ENCODE measurements at places on chromosomes 13 and 19.

GRCh38 chr19:36008336-36008978, at the start of gene SYNE4:
SYNE4 (minus strand) TSS chr19:36008813; CDS start chr19:36008681, 132 bp downstream.
- DNase-seq: no peak

DNA sequence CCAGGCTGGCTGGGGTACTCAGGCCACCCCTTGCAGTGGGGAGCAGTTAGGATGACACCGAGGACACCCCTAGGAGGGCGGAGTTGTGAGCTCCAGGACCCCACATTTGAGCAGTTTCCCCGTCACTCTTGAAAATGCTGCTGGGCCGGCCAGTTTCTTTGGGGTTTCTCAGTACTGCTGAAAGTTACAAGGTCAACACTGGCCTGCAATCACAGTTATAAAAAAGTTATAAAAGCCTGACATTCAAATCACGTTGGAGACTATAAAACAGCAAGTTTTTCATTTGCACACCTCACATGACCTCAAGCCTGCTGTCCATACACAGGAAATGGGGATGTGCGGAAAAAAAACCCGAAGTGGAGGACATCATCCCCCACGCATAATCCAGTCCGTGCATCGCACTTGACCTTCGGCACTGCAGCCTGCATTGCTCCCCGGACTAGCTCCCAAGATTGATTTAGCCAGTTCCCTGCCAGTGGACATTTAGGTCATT, 27.0 kb downstream of the DNM2 start:
- no peak for DNase-seq

- DNase-seq: no peak
These were observed 558 bp upstream of the PPAN start for GRCh38 chr19:10105509-10106099.

DNA sequence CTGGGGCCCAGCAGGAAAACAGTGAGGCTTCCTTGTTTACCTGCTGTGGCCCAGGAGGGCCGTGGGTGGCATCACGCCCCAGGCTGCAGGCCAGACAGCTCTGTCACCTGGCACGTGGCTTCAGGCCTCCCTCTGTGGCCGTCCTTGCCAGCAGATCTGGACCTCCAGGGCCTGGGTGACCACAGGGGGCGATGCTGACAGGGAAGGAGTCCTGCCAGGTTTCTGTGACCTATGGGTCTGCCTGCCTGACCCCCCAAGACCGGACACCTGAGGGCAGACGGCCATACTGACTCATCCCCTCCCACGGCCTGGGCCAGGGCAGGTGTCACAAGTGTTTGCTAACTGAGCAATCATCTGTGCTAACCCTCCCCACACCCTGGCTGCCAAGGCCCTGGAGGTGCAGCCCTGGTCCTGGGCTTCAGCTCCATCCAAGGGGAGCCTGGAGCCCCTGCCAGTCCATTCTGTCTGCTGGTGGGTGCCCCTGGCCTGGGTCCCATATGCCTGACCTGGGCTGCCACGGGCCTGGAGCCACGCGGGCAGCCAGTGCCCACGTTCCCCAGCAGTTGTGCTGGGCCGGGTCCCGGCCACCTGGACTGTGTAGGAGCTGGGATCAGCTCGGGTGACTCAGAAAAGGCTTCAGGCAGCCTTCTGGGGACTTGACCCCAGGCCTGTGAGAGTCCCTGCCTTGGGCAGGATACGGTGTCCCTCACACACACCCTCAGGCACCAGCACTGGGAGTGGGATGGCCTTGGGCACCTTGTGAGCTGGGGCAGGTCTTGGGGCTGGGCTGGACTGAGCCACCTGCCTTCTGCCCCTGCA, 3.7 kb downstream of the CDC34 start:
- DNase-seq: no peak

DNA sequence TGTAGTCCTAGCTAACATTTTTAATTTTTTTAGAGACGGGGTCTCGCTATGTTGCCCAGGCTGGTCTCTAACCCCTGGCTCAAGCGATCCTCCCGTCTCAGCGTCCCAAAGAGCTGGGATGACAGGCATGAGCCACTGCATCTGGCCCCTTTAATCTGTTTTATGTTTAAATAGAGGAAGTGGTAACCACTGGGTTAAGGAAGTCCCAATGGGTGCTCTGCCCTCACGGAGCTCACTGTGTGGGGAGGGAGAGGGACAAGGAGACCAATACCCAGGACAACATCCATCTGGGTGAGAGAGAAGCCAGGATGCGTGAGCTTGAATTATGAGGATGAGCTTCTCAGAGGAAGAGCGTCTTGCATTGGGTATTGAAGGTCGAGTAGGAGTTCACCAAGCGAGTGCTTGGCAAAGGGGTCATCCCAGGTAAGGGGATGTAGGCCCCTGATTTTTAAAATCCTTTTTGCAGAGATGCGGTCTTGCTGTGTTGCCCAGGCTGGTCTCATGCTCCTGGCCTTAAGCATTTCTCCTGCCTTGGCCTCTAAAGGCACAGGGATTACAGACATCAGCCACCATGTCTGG, 13.8 kb downstream of the YJU2 start:
- no peak for DNase-seq

DNA sequence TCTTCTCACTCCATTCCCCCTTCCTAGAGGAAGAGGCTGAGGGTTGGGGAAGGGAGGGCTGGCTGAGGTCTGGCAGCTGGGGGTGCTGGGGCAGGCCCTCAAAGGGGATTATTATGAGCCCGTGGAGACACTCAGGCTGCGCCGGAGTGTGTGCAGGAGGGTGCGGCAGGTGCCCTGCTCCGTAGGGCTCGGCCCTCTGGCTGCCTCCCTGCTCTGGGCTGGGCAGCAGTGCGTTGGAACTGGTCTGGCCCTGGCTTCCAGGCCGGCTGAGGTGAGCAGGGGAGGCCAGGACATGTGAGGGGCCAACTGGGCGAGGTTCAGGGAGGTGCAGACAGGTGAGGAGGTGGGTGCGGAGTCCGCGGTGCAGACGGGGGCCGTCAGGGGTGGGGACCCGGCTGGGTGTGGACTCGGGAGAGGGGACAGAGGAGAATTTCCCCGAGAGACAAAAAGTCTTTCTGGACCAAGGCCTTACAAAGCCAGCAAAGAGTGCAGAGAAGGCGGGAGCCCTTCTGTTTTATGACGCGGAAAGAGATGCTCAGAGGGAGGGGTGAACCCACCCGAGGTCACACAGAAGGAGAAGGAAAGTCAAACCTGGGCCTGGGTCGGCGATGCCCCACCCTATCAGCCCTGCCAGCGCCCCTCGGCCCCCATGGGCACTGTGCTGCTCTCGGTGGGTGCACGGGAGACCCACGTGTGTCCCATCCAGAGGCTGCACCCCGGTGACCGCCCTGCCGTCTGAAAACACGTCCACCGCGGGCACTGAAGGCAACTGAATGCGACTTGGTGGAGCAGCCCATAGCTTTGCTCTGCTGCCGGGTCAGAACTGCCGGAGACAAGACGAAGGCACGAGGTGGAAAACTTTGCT, 31.0 kb downstream of the PIP5K1C start:
- no peak for DNase-seq
